Spleen (tissue), 13 donors: ENCODE measurements at places on chromosomes 5 and 9. TPM values are rescaled to one million over a fixed set of nuclear protein-coding genes. Genes with fewer than 3 reads are reported as not detected.

Gene C5orf47
- total RNA-seq, result not detected

Gene FAM151B
- total RNA-seq, result 5.4 TPM

Gene SNCB
- total RNA-seq, result not detected

Gene CDH9
- not detected for total RNA-seq

Gene GALNT12
- 1.5 TPM for total RNA-seq

DNA sequence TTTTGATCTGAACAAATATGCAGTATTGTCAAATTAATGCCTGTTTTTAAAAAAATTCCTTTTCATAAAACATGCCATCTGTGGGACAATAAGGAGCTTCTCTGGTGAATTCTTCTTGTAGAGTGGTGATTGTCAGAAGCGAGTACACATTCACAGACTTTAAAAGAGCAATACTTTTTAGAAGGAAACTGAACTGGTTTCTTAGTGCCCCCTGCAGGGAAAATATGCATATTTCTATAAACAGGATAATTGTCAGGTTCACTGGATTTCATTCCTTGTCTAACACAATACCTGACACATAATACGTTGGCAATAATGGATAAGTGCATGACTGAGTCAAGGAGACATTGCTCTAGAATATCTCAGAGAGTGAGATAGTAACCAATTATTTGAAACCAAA lies 133.7 kb downstream of the KIF4B start:
- H3K27ac ChIP-seq, result no peak overlapping the region
- H3K4me3 ChIP-seq, result no peak overlapping the region
- no peaks in the 10 kb centered on the region for H3K4me1 ChIP-seq
- no peaks in the 10 kb centered on the region for H3K36me3 ChIP-seq
- no peak for DNase-seq

DNA sequence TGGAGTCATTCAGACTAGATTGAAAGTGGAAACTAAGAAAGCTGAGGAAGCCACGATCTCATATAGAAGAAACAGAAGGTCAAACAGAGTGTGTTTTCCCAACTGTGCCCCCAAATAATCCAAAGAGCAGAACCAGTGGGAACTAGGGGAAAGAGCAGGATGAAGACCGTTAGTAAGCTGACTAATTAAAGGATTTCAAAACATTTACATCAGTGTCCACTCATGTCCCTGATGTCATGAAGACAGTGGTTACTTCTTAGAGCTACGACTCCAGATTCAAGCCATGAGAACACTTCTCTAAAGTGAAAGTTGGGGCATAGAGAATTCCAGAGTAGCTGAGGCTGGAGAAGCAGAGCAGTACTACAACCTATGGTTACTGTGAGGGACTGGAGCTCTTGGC lies 119.6 kb upstream of the SLC12A2 start:
- H3K4me1 ChIP-seq, result peaks cover 26% of the 10 kb centered on the region
- H3K36me3 ChIP-seq, result no peaks in the 10 kb centered on the region
- H3K27me3 ChIP-seq, result no peaks in the 10 kb centered on the region
- H3K27ac ChIP-seq, result no peak overlapping the region
- no peak for DNase-seq

DNA sequence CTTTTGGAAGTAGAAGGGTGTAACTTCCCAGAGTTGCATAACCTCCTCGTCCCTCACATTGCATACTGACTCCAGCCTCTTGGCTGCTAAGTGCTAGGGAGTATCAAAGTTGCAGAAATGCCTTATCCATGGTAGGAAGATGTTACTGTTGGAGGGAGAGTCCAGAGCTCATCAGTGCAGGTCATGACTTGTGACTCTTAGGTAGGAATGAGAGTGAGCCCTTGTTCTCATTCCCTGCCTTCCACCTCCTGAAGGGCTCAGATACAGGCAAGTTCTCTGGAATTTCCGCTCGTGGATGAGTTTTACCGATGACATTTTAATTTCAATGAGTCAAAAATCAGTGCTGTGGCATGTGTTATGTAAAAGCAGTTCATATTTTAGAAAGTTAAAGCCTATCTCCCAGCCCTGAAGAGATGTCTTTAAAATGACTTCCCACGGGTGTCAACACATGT lies 17.0 kb downstream of the IRX1 start:
- H3K4me3 ChIP-seq, result no peak overlapping the region
- no peaks in the 10 kb centered on the region for H3K36me3 ChIP-seq
- no peaks in the 10 kb centered on the region for H3K4me1 ChIP-seq
- no peak overlapping the region for H3K27ac ChIP-seq
- no peak for DNase-seq

DNA sequence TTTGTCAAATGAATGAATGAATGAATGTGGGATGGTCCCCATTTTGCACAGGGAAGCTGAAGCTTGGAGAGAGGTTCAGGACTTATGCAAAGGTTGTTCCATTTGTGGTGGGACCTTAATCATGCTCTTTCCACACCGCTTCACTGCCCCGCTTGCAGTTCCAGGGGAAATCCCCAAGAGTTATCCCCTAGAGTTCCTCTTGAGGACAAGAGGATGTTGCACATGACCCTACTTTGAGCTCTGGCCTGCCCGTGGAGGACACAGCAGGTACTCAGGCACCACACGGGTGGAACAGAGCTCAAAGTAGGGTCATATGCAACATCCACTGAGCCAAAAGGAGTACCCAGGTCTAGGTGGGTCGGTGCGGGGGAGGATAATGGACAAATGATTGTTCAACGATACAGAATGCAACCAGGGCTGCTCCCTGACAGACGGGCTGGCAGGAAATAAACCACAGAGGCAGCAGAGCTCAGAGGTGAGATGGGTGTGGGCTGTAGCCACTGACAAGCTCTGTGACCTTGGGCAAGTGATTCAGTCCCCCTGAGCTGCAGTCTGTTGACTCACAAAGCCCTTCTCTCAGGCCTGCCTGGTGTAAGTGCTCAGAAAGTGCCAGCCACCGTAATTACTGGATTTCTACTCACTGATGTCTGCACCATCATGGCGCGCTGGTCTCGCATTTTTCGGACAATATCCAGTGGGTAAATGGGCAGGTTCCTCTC lies 60.3 kb upstream of the EPB41L4B start:
- no peaks in the 10 kb centered on the region for H3K36me3 ChIP-seq
- no peak overlapping the region for H3K4me3 ChIP-seq
- H3K27me3 ChIP-seq, result no peaks in the 10 kb centered on the region
- DNase-seq, result no peak
- no peak overlapping the region for H3K27ac ChIP-seq

- no peaks in the 10 kb centered on the region for H3K4me1 ChIP-seq
- no peak for DNase-seq
- no peaks in the 10 kb centered on the region for H3K36me3 ChIP-seq
- no peak overlapping the region for H3K4me3 ChIP-seq
Measured at GRCh38 chr9:132538071-132538470, 44.3 kb upstream of the BARHL1 start.

DNA sequence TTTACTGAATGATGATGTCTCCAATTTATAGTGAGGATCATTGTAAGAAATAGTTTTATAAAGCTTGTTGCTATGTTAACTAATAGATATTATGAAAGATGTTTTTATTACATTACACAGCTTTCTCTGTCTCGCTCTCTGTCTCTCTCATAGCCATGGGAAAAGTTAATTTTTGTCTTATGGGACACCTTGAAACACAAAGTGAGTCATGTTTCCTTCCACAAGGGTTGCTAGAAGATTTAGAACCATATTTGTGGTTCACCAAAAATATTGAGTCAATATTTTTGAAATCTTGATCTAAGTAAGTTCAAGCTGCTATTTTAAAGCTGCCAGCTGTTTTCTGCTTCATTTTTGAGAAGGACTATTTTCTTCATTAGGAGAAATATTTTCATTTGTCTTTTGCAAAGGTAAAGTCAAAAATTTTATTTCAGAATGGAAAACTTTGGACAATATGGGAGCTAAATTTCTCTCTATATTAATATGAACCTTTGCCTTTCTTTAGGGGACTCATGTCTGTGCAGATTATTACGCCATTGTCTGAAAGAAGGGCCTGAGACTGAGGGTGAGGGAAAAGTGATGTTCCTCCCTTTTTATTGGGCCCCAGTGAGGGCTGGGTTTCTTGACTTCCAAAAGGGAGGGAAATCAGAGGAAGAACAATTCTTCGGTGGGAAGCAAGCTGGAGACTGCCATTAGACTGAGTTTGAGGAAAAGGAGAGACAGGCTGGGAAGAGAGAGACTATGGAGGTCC lies 87.9 kb upstream of the SLC24A2 start:
- H3K36me3 ChIP-seq, result no peaks in the 10 kb centered on the region
- no peak overlapping the region for H3K27ac ChIP-seq
- no peak overlapping the region for H3K4me3 ChIP-seq
- no peaks in the 10 kb centered on the region for H3K27me3 ChIP-seq
- no peaks in the 10 kb centered on the region for H3K4me1 ChIP-seq

GRCh38 chr5:149434162-149435014 lies 55.3 kb upstream of the IL17B start:
- no peak overlapping the region for H3K4me3 ChIP-seq
- H3K27ac ChIP-seq, result no peak overlapping the region
- H3K4me1 ChIP-seq, result peaks cover 30% of the 10 kb centered on the region
- no peak for DNase-seq
- H3K36me3 ChIP-seq, result no peaks in the 10 kb centered on the region

DNA sequence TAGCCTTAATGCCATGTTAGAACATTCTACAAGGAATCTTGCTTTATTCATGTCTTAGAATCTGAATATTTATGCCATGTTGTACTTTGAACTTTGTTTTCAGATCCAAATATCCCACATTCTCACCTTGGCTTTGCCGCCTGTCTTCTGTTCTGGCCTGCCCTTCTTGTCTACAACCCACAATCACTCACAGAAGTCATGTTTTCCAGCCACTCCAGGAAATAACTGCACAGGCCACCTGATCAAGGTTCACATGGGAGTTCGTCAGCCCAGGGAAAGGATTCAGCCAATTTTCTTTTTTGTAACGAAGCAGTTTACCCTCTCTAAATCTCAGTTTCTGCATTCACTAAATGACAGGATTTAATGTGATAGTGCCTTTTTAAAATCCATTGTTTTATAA lies 70.5 kb downstream of the JAKMIP2 start:
- no peaks in the 10 kb centered on the region for H3K36me3 ChIP-seq
- H3K27ac ChIP-seq, result no peak overlapping the region
- H3K27me3 ChIP-seq, result no peaks in the 10 kb centered on the region
- no peak for DNase-seq
- H3K4me3 ChIP-seq, result no peak overlapping the region
- no peaks in the 10 kb centered on the region for H3K4me1 ChIP-seq

DNA sequence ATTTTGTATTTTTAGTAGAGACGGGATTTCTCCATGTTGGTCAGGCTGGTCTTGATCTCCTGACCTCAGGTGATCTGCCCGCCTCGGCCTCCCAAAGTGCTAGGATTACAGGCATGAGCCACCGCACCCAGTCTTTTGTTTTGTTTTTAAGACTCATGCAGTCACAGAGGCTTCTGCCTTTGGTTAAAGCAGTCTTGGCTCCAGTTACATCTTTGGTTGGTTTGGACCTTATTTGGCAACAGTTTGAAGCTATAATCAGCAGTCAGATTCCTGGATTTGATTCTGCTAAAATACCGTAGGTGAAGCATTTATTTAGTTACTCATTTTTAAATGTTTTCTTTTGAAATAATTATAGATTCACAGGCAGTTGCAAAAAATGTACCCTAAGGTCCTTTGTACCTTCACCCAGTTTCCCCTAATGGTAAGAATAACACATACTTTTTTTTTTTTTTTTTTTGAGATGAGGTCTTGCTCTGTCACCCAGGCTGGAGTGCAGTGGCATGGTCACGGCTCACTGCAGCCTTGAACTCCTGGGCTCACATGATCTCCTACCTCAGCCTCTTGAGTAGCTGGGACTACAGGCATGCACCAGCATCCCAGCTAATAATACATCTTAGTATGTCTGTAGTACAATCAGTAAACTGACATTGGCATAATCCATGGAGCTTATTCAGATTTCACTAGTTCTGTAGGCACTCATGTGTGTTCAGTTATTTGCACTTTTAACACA lies 15.7 kb downstream of the USP20 start:
- H3K4me1 ChIP-seq, result no peaks in the 10 kb centered on the region
- H3K27ac ChIP-seq, result no peak overlapping the region
- H3K36me3 ChIP-seq, result peaks cover 54% of the 10 kb centered on the region
- no peak overlapping the region for H3K4me3 ChIP-seq

DNA sequence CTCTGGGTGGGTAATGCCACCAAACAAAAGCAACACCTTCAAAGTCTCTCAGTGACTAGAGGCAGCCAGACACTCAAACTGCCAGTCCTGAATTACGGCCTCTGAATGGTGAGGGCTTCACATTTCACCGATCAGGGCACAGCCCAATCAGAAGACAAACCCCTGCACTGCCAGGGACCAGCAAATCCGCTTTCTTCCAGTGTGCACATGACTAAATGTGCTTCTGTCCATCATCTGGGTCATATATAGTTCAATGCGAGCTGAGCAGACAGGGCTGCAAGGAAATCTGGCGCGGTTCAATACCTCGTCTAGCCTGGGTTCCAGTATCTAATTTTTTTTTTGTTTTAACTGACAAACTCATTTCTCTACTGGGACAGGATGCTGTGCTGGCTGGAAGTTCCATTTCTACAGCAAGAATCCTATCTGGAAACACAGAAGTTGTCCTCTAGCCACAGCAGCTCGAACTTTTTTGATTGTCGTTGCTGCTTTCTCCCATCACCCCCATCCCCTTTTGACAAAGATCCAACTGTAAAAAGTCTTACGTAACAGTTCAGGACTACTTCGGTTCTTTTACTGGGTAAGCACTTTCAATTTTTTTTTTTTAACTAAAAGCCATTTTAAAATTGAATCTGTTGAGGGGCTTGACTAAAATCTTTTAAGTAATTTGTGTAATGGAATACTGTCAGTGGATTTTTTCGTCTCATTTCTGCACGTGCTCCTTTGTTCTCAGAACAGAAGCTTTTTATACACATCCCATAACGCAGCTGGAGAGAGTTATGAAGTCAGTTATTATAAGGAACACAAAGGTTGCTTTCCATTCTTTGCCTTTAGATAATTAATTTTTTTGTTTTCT lies 112.7 kb downstream of the NR6A1 start:
- H3K4me1 ChIP-seq, result peaks cover 5% of the 10 kb centered on the region
- H3K4me3 ChIP-seq, result peak overlapping the region; percentile 43
- H3K27ac ChIP-seq, result peak overlapping the region; percentile 86
- DNase-seq, result peak; percentile 74

GRCh38 chr5:154422298-154422697 lies 23.5 kb upstream of the SAP30L start:
- H3K27me3 ChIP-seq, result no peaks in the 10 kb centered on the region
- H3K36me3 ChIP-seq, result peaks cover 15% of the 10 kb centered on the region
- no peaks in the 10 kb centered on the region for H3K4me1 ChIP-seq

GRCh38 chr9:82722051-82722450 lies 340.9 kb downstream of the RASEF start:
- DNase-seq, result no peak
- H3K27ac ChIP-seq, result no peak overlapping the region
- no peak overlapping the region for H3K4me3 ChIP-seq
- no peaks in the 10 kb centered on the region for H3K4me1 ChIP-seq

DNA sequence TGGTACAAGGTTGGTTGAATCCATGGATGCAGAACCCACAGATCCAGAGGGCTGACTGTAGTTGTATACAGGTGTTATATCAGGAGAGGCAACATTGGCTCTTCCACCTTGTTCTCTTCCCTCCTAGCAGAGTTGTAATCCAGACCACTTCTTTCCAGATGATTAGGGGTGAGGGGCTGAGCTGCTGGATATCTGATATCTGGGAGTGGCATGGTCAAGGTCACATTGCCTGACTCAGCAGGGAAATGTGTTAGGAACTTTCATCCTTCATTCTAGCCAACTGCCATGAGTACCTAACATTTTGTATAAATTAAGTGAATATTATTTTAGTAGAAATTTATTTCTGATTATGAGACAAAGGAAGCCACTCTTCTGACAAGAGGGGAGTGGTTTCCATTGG lies 7.3 kb downstream of the DAPK1 start:
- H3K27me3 ChIP-seq, result no peaks in the 10 kb centered on the region
- H3K36me3 ChIP-seq, result no peaks in the 10 kb centered on the region
- H3K27ac ChIP-seq, result no peak overlapping the region
- no peak overlapping the region for H3K4me3 ChIP-seq
- H3K4me1 ChIP-seq, result no peaks in the 10 kb centered on the region
